ENCODE measurements at places on chromosomes 7 and 10.

DNA sequence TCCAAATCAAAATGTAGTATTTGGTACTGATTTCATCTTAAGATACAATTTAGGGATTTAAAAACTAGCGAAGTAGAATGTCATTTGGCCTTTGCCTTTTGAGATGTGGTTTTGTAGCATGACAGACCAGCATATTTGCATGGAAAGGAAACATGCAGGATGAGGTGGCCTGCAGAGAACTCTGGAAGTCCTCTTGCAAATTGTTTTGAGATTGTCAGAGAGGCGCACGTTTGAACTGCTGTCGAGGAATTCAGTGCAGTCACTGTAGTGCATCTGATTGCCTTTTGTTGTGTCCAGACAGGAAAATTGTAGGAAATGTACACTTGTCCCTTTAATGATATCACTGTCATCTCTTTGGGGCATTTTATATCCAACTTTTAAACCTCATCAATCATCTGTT is 136.7 kb downstream of the CELF2 start:
- no peak for DNase-seq

- DNase-seq = peak; percentile 71
These were observed 162.9 kb downstream of the ZNF33B start for GRCh38 chr10:42475168-42476098.

- no peak for DNase-seq
These were observed 10.1 kb downstream of the NUDT1 start for GRCh38 chr7:2251841-2252771.

- no peak for DNase-seq
These were observed 24.0 kb downstream of the OR9A2 start for GRCh38 chr7:143002898-143003297.

DNA sequence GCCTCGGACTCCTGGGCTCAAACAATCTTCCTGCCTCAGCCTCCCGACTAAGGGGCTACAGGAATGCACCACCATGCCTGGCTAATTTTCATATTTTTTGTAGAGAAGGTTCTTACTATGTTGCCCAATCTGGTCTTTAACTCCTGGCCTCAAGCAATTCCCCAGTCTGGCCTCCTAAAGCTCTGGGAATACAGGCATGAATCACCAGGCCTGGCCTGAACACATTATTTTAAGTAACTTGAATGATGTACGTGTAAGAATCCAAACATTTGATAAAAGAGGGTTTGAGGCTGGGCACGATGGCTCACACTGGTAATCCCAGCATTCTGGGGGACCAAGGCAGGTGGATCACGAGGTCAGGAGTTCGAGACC is 13.0 kb upstream of the BAMBI start:
- no peak for DNase-seq

DNA sequence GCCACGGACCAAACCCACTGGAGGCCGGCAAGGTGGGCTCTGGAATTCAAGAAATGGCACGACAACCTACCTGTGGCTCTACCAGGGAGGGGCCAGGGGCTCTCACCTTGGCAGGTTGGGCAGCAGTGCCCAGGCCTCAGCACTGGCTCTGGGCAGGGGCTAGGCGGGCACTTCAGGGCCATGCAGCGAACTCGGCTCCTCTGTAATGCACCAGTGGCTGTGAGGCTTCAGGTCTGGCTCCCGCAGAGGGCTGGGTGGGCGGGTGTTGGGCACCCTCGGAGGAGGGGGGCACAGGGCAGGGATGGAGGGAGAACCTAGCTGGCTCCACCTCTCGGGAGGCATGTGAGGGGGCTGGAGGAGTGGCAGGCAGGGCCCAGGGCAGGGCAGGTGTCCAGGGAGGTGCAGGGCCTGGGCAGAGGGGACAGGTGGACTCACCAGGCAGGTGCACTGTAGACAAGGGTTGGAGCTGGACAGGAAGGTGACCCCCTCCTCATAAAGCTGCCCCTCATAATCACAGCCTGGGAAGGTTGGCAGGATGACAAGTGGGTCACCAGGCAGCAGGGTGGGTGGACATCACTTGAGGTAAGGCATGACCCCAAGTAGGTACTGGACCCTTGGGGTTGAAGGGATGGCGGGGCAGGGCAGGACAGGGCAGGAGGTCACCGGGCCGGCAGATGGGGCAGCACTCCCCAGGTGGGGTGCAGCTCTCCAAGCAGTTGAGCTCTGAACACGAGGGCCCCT is 6.7 kb downstream of the KCP start:
- no peak for DNase-seq

- no peak for DNase-seq
These were observed 92.8 kb upstream of the TAC1 start for GRCh38 chr7:97639036-97639435.

DNA sequence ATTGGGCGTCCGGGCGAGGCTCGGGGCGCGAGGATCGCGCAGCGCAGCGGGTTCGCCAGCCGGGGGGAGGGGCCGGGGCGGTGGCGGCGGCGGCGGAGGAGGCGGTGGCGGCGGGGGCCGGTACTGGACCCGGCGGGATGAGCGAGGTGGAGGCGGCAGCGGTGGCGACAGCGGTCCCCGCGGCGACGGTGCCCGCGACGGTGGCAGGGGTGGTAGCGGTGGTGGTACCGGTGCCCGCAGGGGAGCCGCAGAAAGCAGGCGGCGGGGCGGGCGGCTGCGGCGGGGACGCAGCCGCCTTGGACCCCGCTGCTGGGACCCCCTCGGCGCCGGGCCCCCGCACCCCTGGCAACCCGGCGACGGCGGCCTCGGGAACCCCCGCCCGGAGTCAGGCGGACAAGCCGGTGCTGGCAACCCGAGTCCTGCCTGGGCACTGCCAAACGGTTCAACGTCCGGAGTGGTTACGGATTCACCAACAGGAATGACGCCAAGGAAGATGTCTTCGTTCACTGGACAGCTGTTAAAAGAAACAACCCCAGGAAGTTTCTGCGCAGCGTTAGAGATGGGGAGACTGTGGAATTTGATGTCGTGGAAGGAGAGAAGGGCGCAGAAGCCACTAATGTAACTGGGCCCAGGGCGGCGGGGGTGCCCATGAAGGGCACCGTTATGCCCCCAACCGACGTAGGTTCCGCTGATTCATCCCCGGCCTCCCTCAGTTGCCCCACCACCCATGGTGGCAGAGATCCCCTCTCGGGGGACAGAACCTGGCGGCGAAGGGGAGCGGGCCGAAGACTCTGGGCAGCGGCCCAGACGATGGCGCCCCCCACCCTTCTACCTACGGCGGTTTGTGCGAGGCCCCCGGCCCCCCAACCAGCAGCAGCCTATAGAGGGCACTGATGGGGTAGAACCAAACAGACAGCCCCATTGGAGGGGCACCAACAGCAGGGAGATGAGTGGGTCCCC is 100.3 kb upstream of the CPXM2 start:
- DNase-seq = no peak

DNA sequence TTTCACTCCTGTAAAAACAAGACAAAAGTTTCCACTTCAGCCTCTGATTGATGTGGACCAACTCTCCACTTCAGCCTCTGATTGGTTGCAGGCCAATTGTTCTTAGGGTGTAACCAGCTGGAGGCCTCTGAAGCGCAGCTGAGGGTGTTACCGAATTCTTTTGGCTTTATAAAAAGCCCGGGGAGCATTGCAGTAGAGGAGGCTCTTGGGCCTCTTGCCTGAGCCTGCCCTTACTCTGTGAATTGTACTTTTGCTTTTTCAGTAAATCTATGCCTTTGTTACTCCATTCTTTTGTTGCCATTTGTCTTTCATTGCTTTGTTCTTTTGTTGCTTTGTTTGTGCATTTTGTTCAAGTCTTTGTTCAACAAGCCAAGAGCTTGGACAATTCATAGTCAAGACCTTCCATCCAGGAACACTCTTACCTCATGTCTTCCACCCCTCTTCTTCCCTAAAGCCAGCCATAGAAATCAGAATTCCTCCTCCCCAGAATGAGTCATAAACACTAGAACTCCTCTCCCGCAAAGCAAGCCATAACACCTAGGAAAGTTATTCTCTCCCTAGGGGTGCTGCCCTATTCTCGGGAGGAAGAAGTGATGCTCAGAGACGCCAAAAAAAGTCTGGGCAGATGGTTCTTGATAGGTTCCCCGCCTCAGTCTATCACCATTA is 53.5 kb upstream of the ARMC3 start:
- DNase-seq = no peak

GRCh38 chr10:88489107-88489506 is 94.0 kb downstream of the RNLS start:
- DNase-seq = no peak

GRCh38 chr10:21100871-21101514 is 203.9 kb upstream of the NEBL start:
- no peak for DNase-seq

GRCh38 chr7:47285860-47286491 is 295.9 kb downstream of the TNS3 start:
- no peak for DNase-seq

DNA sequence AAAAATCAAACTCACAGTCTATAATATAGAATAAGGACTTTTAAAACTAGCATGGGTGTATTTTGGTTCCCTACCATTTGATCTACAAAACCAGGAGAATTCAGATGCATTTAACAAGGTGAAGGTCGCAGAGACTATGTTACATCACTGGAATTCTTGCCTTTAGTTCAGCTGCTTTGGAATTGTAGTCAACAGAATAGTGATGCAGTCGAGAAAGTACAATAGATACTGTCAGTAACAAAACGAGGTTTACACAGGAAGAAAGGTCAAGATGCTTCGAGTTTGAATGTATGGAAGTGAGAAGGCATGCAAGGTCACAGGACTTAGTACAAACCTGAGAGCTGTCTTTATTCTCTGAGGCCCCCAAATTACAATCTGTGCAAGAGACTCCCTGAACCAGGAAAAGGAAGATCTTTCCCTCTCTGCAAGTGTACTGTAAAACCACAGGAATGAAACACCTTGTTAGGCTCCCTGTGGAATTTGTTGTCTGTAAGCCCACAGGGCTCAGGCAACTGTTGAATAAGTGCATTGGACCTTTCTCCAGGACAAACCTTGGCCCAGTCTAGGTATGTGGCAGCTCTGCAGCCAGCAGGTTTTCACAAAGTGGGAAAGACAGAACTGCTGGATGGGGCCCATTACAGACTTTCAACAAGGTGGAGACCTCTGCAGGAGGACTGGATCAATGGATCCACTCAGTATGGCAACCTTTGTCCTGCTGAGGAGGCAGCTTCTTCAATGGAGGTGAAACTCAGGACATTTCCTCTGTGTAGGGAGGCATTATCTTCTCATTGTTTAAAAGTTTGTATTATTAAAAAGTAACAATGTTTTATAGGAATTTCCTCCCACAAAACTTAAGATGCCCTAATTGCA is 101.1 kb upstream of the GSDME start:
- DNase-seq = no peak

- DNase-seq = no peak
These were observed 146.6 kb upstream of the PDE1C start for GRCh38 chr7:32216759-32217158.

DNA sequence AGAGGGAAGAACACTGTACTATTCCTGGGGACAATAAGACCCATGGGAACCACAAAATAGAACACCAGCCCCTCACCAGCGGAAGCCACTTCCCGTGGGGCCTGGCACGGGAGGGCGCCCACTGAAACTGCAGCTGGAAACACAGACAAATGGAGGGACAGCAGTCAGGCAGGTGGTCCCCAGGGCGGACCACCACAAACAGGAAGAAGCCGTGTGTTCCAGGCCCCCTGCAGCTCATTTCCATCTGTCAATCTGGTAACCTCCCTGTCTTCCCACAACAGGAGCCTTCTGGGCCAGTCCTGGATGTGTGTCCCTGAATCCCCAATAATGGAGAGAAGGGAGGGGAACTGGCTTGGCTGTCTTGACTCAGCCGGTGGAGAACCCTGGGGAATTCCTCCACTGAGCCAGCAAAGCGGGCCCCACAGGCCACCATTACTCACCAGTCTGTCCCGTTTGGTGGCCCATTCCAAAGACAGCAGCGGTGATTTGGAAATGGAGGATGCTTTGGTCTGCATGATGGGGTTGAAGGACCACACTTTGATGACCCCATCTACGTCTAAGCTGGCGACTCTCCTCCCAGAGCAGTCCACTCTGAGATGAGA is 16.7 kb downstream of the WDR91 start:
- DNase-seq = no peak

DNA sequence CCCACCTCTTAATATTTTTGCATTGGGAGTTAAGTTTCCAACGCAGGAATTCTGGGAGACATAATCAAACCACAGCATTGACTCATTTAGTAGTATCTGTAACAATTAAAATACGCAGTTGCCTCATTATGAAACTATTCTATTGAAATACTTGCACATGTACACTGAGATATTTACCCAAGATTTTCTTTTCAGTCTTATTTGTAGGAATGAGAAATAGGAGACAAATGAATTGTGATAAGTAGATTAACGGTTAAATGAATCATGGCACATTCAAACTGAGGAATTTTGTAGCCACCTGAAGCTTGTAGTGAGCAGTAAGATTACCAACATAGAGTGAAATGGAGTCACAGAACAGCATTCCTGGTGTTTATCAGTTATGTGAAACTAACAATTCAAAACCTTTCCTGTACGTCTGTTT is 18.1 kb downstream of the RP9 start:
- DNase-seq = no peak

DNA sequence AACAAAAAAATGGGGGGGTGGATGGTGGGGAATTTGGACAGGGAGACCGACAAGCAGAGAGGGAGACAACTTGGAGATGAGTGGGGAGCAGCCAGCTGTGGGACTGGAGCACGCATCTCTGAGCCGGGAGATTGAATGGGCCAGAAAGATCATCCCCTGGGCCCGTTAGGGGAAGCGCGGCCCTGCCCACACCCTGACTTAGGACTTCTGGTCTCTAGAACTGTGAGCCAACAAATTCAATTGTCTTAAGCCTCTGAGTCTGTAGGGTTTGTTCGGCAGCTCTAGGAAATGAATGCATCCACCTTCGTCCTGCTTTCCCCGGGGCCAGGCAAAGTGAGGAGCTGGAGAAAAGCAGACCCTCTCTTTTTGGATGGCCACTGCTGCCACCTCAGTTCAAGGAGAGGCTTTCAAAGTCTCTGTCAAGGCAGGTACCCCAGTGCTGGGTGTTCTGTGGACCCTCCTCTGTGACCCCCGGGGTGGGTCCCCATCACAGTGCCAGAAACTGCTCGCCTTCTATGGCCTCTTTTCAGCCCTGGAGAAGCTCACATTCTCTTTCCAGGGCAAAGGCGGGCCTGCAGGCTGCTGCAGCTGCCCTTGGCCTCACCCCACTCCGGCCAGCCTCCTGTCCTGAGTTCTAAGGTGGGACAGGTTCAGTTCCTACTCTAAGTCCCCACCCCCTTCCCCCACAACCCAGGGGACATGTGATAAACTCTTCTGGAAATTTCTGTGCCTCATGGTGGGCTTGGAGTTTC is 423.2 kb downstream of the RPS24 start:
- DNase-seq = no peak

- no peak for DNase-seq
These were observed 172.7 kb downstream of the SND1 start for GRCh38 chr7:127824682-127825081.

All from SJCRH30 (cell line).